ENCODE measurements at places on chromosomes 3 and 15. TPM values are rescaled to one million over a fixed set of nuclear protein-coding genes. Genes with fewer than 3 reads are reported as not detected.

PLSCR1 gene
- 63.8 TPM for total RNA-seq

SPSB4 gene
- not detected for total RNA-seq

ATP13A3 gene
- 95.2 TPM for total RNA-seq

ERICH6 gene
- not detected for total RNA-seq

XYLB gene
- 20.2 TPM for total RNA-seq

- no peak for DNase-seq
Observed at GRCh38 chr15:99105514-99106341, 848 bp downstream of the SYNM start.

DNA sequence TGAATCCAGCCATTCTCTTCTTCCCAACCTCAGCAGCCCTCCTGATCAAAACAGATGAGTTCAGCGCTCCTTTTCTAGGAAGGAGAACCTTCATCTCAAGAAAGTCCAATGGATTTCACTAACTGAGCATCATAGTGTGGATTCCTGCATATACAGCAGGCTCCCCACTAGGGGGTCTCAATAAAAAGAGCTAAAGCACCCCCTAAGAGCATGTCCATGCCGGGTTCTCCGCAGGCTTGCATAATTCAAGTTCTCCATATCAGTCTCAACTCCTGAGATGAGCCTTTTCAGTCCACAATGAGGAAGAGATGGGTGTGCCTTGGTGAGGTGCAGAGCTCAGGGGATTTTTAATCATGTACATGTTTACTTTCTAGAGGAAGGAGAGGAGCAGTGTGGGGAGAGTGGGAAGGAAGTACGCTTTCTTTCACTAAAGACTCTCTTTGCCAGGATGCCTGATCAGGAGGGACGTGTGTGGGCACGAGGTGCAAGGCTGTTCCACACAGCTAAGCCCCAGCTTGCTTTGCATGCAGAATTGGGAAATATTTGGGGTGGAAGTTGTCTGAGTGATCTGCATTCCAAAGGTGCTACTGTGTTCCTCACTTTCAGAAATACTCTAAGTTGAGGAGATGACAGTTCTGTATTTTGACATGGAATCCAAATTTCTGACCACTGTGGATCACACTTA, 563.5 kb downstream of the OCA2 start:
- no peak for DNase-seq

GRCh38 chr3:128067489-128067888, 15.3 kb downstream of the SEC61A1 start:
- DNase-seq: no peak

GRCh38 chr3:13057282-13058040, 15.8 kb downstream of the IQSEC1 start:
- DNase-seq: no peak

- peak; percentile 14 for DNase-seq
Observed at GRCh38 chr3:159766563-159767185, 222.0 kb upstream of the IL12A start.

- DNase-seq: no peak
Observed at GRCh38 chr3:179624451-179624850, 19.9 kb downstream of the NDUFB5 start.

GRCh38 chr3:177739461-177739860, 542.2 kb upstream of the TBL1XR1 start:
- no peak for DNase-seq

- no peak for DNase-seq
Observed at GRCh38 chr3:143203848-143204247, 84.3 kb downstream of the CHST2 start.

GRCh38 chr3:69838217-69838616, 99.0 kb downstream of the MITF start:
- no peak for DNase-seq
